ENCODE measurements at places on chromosomes 12 and 14. TPM values are rescaled to one million over a fixed set of nuclear protein-coding genes. Genes with fewer than 3 reads are reported as not detected.

- H3K36me3 ChIP-seq: peaks cover 67% of the 10 kb centered on the region
- H3K4me3 ChIP-seq: no peak overlapping the region
- no peaks in the 10 kb centered on the region for H3K27me3 ChIP-seq
- H3K27ac ChIP-seq: peak overlapping the region; percentile 86
These were observed 4.0 kb downstream of the CHD4 start for GRCh38 chr12:6603095-6603567.

DNA sequence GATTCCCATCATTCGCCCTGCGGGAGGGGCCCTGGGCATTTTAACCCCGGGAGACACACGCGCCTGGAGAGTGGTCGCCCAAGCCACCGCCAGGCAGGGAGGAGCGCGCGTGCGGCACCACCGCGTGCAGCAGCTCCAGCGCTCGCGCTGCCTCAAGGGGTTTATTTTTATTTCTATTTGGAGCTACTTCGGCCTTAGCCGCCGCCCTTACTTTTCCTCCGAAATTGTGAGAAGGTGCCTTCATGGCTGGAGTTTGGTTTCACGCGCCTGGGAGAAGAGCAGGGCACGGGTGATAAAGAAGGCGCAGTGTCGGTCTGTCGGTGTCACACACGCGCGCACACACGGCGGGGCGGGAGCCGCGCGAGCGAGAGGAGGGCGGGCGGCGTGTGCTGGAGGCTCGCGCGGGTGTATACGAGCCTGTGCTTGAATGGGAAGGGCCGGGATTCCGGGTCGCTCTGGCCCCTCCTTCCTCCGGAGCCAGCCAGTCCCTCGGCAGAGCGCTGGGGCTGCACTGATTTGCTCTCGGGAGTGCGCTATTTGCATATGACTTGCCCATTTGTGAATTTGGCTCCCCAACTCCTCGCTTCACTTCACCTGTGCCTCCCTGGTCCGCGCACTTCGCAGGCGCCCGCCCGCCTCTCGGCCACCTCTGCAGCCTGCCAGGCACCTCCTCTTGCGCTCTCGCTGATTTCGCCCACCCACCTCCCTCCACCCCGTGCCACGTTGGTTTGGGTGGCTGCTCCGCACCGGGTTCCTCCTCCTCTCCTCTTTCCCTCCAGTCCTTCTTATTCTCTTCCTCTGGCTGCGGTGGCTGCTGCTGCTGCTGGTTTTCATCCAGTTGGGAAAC, 932.3 kb downstream of the DIO2 start:
- no peak overlapping the region for H3K27ac ChIP-seq
- no peaks in the 10 kb centered on the region for H3K36me3 ChIP-seq
- peaks cover 41% of the 10 kb centered on the region for H3K27me3 ChIP-seq
- DNase-seq: peak; percentile 90
- peak overlapping the region; percentile 52 for H3K4me3 ChIP-seq

DNA sequence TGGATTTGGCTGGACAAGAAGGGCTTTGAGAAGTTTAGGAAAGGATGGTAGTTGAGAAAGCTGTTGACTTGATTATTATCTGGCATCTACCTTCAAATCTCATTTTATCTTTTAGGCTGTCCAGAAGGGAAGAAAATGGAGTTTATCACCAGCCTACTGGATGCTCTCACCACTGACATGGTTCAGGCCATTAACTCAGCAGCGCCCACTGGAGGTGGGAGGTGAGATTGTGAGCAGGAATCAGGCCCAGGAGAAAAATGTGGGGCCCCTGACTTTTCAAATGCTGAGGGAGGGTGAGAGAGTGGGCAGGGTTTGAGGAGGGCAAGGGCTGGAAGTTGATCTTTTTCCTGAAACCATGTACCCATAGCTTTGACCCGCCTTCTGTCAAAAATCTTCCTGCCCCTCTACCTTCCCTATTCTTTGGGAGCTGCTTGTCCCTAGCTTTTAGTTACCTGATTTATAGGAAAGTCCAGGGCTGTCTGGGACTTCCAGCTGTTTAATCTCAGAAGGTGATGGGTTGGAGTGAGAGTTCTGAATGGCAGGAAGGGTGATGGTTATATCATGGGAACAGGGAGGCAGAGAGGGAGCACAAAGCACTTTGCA, 134.2 kb downstream of the SMOC1 start:
- H3K4me3 ChIP-seq: no peak overlapping the region
- no peaks in the 10 kb centered on the region for H3K4me1 ChIP-seq
- no peaks in the 10 kb centered on the region for H3K27me3 ChIP-seq
- no peaks in the 10 kb centered on the region for H3K36me3 ChIP-seq
- no peak overlapping the region for H3K27ac ChIP-seq

DNA sequence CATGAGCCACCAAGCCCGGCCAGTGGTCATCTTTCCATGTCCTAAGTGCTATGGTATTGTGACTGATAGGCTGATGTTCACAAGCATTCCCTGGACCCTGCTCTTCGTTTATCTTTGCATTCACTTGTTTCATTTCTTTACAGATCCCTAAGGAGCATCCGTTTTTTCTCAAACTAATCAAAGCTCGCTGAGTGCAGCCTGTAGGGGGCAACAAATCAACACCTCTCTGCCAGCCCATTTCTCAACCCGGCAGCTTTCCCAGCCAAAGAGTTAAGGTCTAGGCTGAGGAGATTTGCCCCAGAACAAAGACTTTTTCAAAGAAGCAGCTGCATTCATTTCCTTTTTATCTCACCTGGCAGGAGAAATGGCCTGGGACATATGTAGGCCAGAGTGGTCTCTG, 12.1 kb downstream of the SIRT4 start:
- H3K27ac ChIP-seq: no peak overlapping the region
- H3K4me3 ChIP-seq: no peak overlapping the region
- H3K4me1 ChIP-seq: peaks cover 4% of the 10 kb centered on the region
- H3K27me3 ChIP-seq: no peaks in the 10 kb centered on the region
- no peaks in the 10 kb centered on the region for H3K36me3 ChIP-seq

Gene PLEKHG7
- polyA plus RNA-seq: 0.11 TPM

Gene NPFF
- 0.49 TPM for polyA plus RNA-seq

Gene KRT5
- 0.21 TPM for polyA plus RNA-seq

Measured in muscle of leg (tissue), 16 donors.